ENCODE measurements at places on chromosomes 4 and X. TPM values are rescaled to one million over a fixed set of nuclear protein-coding genes. Genes with fewer than 3 reads are reported as not detected.

The UGT2B15 gene
- not detected for total RNA-seq

The VEGFC gene
- not detected for total RNA-seq

The CPLX1 gene
- 0.53 TPM for total RNA-seq

The COL4A5 gene
- not detected for total RNA-seq

The RFC1 gene
- total RNA-seq, result 79.6 TPM

The TLL1 gene
- total RNA-seq, result not detected

The UBA6 gene
- 91.1 TPM for total RNA-seq

The NLRP2B gene
- total RNA-seq, result not detected

The ZNF280C gene
- total RNA-seq, result 5.9 TPM

The H2BW2 gene
- not detected for total RNA-seq

The MAGEB17 gene
- not detected for total RNA-seq

The DCAF8L2 gene
- not detected for total RNA-seq

The EPGN gene
- total RNA-seq, result not detected

The FGFRL1 gene
- total RNA-seq, result 8.1 TPM

The TCEAL6 gene
- total RNA-seq, result not detected

The SASH3 gene
- 286 TPM for total RNA-seq

The S100P gene
- 8.3 TPM for total RNA-seq

The AVPR2 gene
- total RNA-seq, result not detected

The FMR1 gene
- 45.6 TPM for total RNA-seq
